Naive thymus-derived CD4-positive, alpha-beta T cell (primary cell): ENCODE measurements at places on chromosomes 6 and 20. TPM values are rescaled to one million over a fixed set of nuclear protein-coding genes. Genes with fewer than 3 reads are reported as not detected.

- no peak overlapping the region for H3K4me3 ChIP-seq
- no peaks in the 10 kb centered on the region for H3K27me3 ChIP-seq
- H3K4me1 ChIP-seq = no peaks in the 10 kb centered on the region
- H3K36me3 ChIP-seq = peaks cover 55% of the 10 kb centered on the region
Observed at GRCh38 chr20:35558451-35558850, 16.6 kb downstream of the ERGIC3 start.

DNA sequence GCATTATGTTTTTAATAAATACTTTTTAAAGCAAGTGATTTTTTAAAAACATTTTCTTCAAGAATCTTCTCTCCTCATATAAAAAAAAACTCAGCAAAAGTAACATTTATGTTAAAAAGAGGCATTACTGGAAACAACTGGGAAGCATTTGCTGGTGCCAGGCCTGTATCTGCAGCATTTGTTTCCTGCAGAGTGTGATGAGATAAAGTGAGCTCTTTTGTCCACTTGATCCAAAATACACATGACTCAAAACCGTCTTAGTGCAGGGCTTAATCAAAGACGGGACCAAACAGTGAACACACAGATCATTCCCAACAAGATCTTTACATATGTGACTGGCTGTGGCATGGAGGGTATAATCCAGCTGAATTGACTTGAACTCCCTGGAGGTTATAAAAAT lies 28.3 kb upstream of the RIPPLY2 start:
- no peaks in the 10 kb centered on the region for H3K4me1 ChIP-seq
- no peak overlapping the region for H3K27ac ChIP-seq
- no peaks in the 10 kb centered on the region for H3K36me3 ChIP-seq
- H3K4me3 ChIP-seq = no peak overlapping the region

DNA sequence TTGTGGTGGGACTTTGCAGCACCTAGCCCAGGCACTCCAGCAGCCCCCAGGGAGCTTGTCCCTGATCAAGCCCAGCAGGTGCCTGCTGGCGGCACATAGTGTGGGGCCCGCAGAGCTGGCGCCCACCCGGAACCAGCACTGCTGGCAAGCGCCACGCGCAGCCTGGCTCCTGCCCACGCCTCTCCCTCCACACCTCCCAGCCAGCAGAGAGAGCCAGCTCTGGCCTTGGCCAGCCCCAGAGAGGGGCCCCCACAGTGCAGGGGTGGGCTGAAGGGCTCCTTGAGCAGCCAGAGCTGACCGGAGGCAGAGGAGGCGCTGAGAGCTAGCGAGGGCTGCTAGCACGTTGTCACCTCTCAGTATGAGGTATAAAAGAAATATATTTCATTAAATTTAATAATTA lies 716.5 kb upstream of the MAP3K7 start:
- no peak overlapping the region for H3K27ac ChIP-seq
- H3K36me3 ChIP-seq = no peaks in the 10 kb centered on the region
- no peak overlapping the region for H3K4me3 ChIP-seq
- no peak for DNase-seq
- no peaks in the 10 kb centered on the region for H3K27me3 ChIP-seq

DNA sequence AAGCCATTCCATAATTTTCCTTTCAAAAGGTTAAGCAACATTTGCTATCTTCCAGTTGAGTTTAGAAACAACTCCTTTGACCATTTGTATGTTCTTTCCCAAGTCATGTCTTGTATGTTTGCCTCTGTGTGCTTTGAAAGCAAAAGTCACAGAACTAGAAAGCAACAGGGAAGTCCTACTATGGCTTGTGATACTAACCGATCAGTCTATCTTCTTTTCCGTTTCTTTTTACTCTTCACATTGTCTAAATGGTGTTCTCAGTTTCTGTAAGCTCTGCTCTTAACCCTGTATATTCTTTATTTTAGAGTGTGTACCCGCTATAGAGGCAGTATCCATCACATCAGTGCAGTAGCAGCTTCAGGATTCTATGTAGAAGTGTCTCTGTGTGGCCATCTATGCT lies 32.9 kb downstream of the TMEM244 start:
- H3K27ac ChIP-seq = no peak overlapping the region
- no peak overlapping the region for H3K4me3 ChIP-seq
- H3K4me1 ChIP-seq = no peaks in the 10 kb centered on the region
- H3K36me3 ChIP-seq = no peaks in the 10 kb centered on the region
- DNase-seq = no peak

The L3MBTL1 gene
- total RNA-seq = 24.7 TPM

The ENPP1 gene
- total RNA-seq = 0.07 and 0.33 TPM in 2 replicates

DNA sequence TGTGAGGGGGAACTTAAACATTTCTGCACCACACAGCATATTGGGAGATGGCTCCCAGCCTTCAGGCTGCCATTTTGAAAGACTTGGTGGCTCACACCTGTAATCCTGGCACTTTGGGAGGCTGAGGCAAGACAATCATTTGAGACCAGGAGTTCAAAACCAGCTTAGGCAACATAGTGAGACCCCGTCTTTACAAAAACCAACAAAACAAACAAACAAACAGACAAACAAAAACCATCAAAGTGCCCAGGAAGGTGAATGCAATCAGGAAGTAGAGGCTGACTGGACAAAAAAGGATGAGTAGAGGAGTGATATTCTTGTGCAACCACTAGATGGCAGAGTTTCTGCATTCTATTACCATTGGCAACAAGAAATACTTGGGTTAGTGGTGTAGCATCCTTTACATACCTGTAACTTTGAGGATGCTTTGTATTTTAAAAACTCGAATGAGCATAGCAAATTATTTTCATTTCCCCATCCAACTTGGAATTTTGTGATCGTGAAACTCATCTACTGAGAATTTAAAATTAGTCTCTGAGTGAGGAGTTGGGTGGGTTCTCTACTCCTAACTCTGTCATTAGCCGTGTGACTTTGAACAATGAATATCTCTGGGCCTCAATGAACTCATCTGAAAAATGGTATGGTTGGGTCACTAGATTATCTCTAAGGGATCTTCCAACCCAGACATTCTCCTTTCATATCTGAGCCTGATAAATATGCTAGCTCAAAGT lies 84.4 kb downstream of the CRYBG1 start:
- peak; percentile 76 for DNase-seq
- no peaks in the 10 kb centered on the region for H3K36me3 ChIP-seq
- no peak overlapping the region for H3K4me3 ChIP-seq
- no peaks in the 10 kb centered on the region for H3K4me1 ChIP-seq
